Stimulated activated CD8-positive, alpha-beta memory T cell treated with anti-CD3 and anti-CD28 coated beads, Interleukin-4, amount 100 ng/mL, for 48 hours (primary cell): ENCODE measurements at places on chromosomes 7 and 10.

GRCh38 chr7:24922099-24922773, 57.7 kb downstream of the OSBPL3 start:
- no peak for DNase-seq

DNA sequence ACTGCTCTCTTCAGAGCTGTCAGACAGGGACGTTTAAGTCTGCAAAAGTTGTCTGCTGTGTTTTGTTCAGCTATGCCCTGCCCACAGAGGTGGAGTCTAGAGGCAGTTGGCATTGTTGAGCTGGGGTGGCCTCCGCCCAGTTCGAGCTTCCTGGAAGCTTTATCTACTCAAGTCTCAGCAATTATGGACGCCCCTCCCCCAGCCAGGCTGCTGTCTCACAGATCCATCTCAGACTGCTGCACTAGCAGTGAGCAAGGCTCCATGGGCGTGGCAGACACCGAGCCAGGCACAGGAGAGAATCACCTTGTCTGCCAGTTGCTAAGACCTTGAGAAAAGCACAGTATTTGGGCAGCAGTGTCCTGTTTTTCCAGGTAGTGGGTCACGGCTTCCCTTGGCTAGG, 98.1 kb downstream of the SDHAF3 start:
- no peak for DNase-seq

GRCh38 chr10:125783408-125783807, 7.8 kb upstream of the MMP21 start:
- no peak for DNase-seq

DNA sequence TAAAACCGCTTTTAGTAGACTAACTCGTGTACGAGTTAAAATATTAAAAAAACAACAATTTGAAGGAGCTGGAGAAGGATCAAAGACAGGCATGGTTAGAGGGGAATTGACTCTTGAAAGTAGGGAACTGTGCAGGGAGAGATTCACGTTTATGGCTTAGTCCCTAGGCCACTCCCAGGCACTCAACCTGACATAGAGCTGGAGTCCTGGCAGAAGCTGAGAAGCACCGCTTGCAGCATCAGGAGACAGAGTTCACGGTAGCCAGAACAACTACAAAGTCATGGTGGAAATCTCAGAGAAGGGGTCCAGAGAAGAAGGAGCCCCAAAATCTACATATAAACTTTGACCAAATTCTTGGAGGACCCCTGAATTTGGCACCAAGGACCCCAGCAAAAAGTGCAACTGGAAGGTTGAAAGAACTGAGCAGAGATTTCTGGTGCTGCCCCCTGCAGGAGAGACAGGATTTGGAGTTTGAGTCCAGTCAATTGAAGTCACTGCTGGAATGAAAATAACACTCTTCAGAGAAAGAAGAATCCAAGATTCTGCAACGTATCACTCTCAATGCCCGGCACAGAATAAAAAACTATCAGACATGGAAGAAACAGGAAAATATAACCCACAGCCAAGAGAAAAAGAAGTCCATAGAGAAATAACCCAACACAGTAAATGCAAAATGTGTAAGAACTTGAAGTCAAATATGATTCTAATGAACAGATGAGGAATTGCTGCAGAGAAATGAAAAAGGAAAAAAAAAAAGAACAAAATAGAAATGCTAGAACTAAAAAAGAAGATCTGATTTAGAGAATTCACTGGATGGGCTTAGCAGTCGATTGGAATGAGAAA, 493.3 kb upstream of the PODXL start:
- peak; percentile 66 for DNase-seq

DNA sequence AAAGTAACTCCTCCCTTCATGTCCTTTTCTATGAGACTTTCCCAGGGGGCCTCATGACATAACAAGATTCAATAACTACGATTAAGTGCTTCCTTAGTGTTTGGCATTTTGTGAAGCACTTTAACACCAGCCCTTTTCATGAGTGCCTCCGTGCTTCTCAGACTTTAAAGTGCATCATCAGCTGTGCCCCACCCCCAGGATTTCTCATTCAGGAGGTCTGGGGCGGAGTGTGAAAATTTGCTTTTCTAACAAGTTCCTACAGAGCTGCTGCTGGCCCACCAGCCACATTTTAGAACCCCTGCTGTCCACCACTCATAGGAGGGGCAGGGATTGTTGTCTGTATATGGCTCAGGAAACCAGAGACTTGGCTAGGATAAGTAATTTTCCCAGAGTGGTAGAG, 445.3 kb downstream of the LRMDA start:
- no peak for DNase-seq

DNA sequence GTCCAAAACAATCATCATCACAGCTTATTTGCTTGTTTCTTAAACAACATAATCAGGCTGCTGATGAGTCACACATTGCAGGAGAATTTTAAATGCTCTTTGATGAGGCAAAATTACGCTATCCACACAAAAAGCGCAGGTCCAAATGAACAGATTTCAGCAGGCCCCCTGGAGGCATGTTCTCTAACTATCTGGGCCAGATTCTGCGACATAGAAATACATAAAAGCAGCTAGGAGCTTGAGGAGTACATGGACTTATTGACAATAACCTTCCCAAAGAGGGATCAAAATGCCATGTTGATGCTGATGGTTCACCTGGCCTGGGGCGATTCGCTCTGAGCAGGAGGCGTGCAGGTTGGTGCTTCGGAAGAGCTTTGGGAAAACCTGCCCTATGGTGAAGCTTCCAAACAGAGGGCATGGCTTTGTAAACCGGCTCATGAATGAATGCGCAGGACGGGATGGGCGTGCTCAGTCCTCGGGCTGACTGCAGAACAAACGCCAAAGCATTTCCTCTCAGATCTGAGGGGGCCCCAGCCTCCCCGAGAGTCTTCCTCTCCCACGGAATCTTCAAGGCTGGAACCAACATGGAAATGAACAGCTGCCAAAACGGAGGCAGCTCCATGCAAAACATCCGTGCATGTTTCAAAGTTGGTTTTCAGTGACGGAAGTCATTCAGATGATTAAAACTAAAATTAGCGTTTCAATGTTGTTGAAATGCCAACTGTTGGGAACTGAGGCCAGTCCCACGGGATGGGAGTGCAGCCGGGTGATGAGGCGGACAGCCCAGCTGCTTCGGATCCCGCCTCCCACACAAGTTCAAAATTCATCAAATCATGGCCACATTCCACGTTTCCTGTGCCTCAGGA, 179.6 kb downstream of the TCERG1L start:
- DNase-seq = no peak

GRCh38 chr10:34528320-34528719, 286.8 kb downstream of the PARD3 start:
- no peak for DNase-seq

- DNase-seq = peak; percentile 36
Measured at GRCh38 chr7:24826662-24827020, 69.4 kb upstream of the GSDME start.

- DNase-seq = no peak
Measured at GRCh38 chr10:58516671-58517070, 4.0 kb downstream of the BICC1 start.

DNA sequence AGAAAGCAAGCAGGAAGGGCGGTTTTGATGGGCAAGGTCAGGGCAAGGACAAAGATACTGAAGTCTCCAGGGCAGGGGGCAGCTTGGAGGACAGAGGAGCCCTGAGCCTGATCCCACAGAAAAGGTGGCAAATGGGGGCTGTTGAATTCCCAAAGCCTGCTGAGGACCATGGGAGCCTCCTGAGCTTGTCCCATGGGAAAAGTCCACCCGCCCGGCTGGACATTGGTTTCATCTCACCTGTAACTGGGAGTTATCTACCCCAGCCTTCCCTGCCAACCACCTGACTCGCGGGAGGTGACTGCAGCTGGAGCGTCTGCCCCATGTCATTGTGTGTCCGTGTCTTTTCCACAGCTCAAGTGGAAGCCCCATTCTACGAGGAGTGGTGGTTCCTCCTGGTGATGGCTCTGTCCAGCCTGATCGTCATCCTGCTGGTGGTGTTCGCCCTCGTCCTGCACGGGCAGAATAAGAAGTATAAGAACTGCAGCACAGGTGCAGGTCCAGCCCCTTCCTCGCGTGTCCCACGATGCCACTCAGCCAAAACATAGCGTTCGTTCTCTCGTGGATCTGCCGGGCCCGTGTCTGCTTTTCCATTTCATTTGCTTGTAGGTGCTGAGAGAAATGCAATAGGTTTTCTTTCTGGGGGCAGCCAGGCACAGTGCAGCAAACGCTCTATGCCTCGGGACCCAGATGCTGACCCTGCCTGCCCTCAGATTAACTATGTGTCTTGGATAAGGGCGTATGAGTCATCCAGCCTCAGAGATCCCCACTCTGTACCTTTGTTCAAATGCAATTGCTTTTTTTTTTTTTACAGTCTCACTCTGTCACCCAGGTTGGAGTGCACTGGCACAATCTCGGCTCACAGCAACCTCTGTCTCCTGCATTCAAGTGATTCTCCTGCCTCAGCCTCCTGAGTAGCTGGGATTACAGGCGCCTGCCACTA, 444.5 kb upstream of the FOXK1 start:
- DNase-seq = no peak

GRCh38 chr10:79024720-79025198, 44.0 kb upstream of the ZMIZ1 start:
- no peak for DNase-seq

DNA sequence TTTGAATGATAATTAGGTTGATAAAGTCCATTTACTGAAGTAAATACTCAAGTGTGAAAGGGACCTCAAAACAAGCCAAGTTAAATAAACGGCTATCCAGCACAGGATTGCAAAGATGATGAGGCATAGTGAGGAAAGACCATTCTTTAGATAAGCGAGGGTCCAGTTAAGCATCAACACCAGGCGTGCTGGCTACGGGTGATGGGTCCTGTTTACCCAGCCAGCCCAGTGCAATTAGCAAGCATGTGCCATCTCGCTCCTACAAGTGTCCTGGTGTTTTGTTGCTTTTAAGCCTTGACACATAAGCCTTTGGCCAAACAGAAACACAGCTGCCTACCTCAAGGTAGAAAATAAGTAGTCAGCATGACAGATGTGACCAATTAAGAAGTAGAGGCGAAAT, 7.1 kb downstream of the NEBL start:
- DNase-seq = no peak

DNA sequence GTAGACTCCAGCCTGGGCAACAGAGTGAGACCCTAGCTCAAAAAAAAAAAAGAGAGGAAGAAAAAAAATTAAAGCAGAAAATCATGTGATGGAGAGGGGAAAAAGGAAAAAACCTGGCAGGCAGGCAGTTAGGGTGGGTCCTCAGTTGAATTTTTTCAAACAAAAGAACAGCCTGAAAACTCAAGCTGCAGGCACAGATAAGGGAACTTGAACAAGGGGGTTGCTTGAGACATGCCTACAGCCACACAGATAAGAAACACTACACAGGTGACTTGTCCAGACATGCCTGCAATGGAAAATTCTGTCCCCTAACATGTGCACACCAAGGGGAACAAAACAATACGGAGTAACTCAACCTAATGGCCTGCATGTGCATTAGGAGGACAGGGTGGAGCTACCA, 19.2 kb downstream of the VIM start:
- no peak for DNase-seq
